ENCODE measurements at places on chromosomes 3 and 15.

DNA sequence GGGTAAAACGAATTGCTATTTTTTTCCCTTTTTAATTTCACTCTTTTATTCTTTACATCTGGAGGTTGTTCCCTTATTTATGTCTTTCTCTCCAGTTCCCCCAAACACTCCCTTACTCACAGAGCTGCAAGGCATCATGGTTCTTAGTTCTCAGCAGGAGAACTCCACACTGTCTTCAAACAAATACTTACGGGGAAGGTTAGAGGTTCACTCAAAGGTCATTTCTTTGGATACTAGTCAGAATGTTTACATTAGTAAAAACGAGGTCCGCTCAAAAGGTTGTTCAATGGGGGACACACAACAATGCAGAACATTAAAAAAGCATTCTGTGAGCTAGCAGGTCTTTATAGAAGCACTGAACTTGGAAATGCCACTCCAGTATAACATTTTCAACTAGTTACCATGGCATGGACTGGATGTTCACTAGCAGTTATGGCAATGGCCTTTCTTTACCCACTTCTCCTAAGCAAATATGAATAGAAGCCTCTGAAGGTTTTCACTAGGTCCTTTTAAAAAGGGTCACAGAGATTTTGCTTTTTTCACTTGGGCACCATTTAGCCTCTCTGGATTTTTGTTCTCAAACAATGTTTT is 201.7 kb downstream of the MEIS2 start:
- no peak for DNase-seq

GRCh38 chr15:68635141-68635540 is 56.3 kb downstream of the CORO2B start:
- no peak for DNase-seq

DNA sequence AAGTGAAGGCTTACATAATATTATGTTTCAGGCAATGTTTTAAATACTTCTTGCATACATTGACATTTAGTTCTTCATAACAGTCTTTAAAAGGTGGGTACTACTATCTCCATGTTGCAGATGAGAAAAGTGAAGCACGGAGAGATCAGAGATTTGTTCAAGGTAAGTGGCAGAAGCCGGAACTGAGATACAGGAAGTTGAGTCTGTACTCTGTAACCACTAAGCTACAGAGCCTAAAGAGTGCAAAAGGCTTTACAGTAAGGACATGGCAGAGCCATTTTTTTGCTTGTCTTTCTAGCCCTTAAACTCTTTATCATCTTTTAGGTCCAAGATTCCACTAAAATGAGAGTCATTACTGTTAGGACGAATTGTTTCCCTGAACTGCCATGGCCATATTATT is 186.5 kb upstream of the PEX5L start:
- DNase-seq, result no peak

DNA sequence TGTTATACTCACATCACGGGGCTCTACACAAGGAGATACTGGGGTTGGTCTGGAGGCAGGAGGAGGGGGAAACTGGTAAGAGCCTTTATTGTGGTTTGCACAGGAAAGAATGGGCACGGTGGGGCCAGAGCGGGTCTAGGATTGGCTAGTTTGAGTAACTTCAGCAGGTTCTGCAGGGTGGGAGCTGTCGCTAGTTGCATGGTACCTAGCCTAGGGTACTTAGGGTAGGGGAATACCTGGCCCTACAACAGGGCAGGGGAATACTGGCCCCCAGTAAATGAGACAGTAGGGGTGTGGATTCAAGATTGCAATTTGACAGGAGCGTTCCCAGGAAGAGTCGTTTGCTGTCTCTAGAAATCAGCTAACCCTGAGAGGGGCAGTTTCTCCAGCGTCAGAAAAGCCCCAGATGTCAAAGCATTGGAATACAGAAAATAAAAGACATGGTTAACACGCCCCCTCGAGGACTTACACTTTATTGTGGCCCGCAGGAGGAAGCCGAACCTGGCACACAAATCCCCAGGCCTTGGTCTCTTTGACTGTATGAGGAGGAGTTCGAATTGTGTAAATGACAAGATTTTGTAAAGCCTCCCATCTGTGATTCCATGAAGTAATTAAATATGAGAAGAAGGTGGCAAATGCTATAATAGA is 32.0 kb downstream of the ST8SIA2 start:
- no peak for DNase-seq

DNA sequence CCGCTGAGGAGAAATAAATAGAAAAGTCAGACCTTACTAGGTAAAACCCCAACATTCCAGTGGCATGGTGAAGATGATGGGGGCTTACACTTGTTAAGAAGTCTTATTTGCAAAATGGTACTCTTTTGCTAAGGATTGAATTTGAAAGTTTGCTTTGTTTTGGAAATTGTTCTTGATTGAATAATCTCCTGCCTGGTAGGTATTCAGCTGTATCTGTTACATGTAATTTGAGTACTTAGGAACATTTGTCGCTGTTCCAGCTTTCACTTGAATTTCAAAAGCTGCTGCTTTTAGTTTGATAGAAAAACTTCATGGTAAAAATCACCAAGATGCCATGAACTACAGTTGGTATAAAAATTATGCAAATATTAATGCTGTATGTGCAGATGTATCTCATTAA is 44.6 kb downstream of the TFG start:
- no peak for DNase-seq

DNA sequence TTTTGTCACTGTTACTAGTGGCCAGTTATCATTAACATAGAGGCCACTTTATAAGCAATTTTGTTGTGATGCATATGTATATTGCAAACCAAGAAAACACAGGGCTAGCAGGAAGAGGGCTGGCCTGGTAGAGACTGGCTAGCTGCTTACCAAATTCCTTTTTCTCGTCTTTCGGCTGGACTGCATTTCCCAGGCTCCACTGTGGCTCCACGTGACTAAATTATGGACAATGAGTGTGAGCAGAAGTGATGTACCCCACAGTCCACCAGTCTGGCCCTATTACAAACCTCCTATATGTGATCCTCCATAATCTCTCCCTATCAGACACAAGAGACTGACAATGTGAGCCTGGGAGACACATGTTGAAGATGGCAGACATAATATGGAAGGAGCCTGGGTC is 257.0 kb downstream of the MFSD1 start:
- no peak for DNase-seq

GRCh38 chr3:133393204-133393603 is 6.7 kb upstream of the BFSP2 start:
- DNase-seq, result no peak

Measured in esophagus squamous epithelium (tissue), 5 donors.